Endothelial cell (in vitro differentiated cells): ENCODE measurements at places on chromosomes 12 and 14.

DNA sequence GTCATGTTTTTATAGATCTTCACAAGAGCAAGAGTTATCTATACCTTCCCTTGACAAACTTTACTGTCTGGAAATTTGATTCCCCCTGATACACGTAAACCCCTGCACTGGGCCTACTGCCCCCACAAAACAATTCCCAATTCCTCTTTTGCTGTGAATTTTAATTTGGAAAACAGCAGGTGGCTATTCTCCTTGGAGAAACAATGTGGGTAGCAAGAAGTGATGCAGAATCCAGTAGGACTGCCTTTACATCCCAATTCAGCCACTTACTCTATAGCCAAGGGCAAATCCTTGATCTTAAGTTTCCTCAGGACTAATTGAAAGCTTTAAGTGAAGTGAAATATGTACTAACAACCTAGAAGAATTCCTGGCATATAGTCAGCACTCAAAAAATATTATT, 129.3 kb downstream of the ACSS3 start:
- no peak for DNase-seq

- DNase-seq, result no peak
Observed at GRCh38 chr12:120764816-120765215, 39.2 kb downstream of the ACADS start.

GRCh38 chr14:85439696-85440328, 90.1 kb upstream of the FLRT2 start:
- no peak for DNase-seq

- DNase-seq, result no peak
Observed at GRCh38 chr14:98847521-98848468, 424.2 kb downstream of the BCL11B start.

DNA sequence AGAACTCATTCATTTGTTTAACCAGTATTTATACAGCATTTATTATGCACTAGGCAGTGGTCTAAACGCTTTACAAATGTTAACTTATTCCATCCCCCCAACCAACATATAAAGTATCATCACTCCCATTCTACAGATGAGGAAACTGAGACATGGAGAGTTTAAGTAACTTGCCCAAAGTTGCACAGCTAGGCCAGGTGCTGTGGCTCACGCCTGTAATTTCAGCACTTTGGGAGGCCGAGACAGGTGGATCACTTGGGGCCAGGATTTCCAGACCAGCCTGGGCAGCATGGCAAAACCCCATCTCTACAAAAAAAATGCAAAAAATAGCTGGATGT, 37.9 kb downstream of the ZFP36L1 start:
- DNase-seq, result no peak

- no peak for DNase-seq
Observed at GRCh38 chr12:64779354-64779974, 20.3 kb upstream of the GNS start.

- DNase-seq, result no peak
Observed at GRCh38 chr14:104473649-104474494, 105.7 kb upstream of the C14orf180 start.

GRCh38 chr12:109289004-109289403, 20.1 kb downstream of the FOXN4 start:
- DNase-seq, result no peak

GRCh38 chr12:6280053-6280469, 30.4 kb upstream of the PLEKHG6 start:
- DNase-seq, result no peak

GRCh38 chr12:112188130-112188830, 62.9 kb downstream of the TRAFD1 start:
- no peak for DNase-seq

DNA sequence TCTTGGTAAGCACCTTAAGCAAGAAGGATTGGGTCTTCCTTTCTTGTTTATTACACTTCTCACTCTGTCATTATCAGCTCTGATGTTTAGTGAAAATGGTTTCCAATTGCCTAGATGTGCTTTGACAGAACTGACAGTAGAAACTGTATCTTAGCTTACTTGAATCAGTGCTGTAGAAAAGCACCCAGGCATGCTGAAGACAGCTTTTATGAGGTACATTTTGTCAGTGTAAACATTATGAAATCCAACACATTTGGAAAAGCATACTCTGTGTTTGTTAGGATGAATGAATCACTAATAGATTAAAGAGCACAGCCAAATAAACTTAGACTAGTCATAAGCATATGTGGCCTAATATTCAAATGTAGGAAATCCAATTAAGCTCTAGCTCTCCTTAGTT, 290.2 kb upstream of the NPAS3 start:
- no peak for DNase-seq

DNA sequence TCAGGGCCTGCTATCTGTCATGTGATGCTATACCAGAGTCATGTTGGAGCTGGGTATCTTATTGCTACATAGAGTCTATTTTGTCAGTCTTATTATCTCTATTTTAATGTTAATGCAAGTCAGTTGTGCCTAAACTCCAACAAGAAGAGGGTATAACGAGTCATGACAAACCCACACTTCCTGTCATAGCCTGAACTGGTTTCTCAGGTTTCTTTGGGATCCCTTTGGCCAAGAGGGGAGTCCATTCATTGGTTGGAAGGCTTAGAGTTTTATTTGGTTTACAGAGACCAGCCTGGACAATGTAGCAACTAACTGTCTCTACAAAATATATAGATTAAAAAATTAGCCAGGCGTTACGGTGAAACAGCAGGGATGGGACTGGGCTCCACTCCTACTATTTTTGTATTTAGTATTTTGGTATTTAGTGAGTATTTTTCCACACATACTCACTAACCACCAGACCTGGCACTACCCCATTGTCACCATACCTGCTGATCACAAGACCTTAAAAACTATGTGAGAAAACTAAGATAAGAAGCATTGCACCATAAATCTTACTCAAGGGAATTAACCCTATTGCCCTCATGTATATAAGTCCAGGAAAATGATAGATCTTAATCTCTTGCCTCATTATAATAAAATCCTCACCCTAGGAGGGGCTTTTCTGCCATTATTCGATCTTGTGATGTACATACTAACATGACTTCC, 387.5 kb downstream of the IPO8 start:
- DNase-seq, result no peak

DNA sequence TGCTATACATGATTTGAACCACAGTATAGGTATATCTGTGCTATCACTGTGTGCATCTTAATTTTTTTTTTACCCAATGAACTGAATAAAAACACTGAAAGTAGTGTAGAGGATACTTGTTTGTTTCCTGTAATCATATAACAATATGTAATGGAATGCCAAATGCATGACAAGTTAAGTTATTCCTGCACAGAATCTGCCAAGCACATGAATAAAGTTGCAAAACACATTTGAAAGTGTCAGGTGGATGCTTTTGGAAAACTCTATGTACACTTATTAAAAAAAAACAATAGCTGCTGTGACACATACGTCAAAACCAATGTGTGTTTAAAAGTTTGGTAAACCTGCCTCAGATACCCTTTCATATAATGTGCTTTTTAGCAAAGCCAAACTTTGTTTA, 1638.1 kb upstream of the SEL1L start:
- no peak for DNase-seq
